ENCODE measurements at places on chromosomes 1 and 21. TPM values are rescaled to one million over a fixed set of nuclear protein-coding genes. Genes with fewer than 3 reads are reported as not detected.

DNA sequence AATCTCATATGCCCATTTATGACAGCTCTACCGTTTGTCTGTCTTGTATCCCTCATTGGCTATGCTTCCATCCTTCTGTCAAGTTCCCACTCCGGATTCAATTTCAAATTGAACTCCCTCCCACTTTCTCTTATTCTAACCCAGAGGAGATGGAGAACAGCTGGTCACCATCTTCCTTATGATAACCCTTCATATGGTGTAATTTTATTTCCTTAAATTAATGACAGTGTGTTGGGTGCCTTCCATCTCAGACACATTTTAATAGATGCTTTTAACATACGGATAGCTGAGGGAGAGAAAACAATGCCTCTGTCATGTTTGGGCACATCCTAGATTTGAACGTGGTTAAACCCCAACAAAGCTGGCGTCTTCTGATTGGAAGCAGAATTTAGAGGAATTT is 103.0 kb upstream of the PLXNA2 start:
- no peaks in the 10 kb centered on the region for H3K27me3 ChIP-seq
- H3K27ac ChIP-seq = no peak overlapping the region
- H3K36me3 ChIP-seq = no peaks in the 10 kb centered on the region
- no peak overlapping the region for H3K4me3 ChIP-seq
- H3K4me1 ChIP-seq = no peaks in the 10 kb centered on the region
- DNase-seq = no peak

SLC9C2 gene
- not detected for total RNA-seq

- no peak for DNase-seq
- no peaks in the 10 kb centered on the region for H3K36me3 ChIP-seq
- no peaks in the 10 kb centered on the region for H3K4me1 ChIP-seq
- no peaks in the 10 kb centered on the region for H3K27me3 ChIP-seq
- no peak overlapping the region for H3K27ac ChIP-seq
- H3K4me3 ChIP-seq = no peak overlapping the region
These were observed 9.5 kb downstream of the WNT9A start for GRCh38 chr1:227938276-227938675.

GPR3 gene
- 0.26 TPM for total RNA-seq

- H3K27me3 ChIP-seq = no peaks in the 10 kb centered on the region
- no peak overlapping the region for H3K27ac ChIP-seq
- DNase-seq = no peak
These were observed 54.7 kb upstream of the TRIM67 start for GRCh38 chr1:231107151-231107550.

- H3K36me3 ChIP-seq = no peaks in the 10 kb centered on the region
- no peak overlapping the region for H3K4me3 ChIP-seq
- H3K27me3 ChIP-seq = no peaks in the 10 kb centered on the region
- H3K4me1 ChIP-seq = peaks cover 13% of the 10 kb centered on the region
- DNase-seq = no peak
- H3K27ac ChIP-seq = peak overlapping the region; percentile 55
These were observed 22.1 kb downstream of the TCEA3 start for GRCh38 chr1:23402286-23403037.

DNA sequence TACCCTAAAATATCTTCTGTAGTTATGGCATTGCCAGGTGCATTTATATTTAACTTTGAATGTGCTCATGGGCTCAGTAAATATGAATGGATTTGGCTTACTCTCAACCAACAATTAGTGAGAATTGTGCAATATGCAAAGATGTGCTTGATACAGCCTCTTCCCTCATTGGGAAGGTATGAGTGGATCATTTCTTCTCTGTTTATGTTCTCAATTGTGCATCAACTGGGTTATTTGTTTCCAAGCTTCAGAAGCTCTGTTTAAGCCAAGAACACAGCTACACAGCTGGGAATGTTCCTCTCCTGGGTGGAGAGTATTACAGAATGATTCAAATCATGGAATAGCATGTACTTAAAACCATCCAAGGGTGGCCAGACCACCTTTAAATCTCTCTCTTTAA is 17.6 kb upstream of the MAP1LC3C start:
- no peak overlapping the region for H3K27ac ChIP-seq
- H3K4me1 ChIP-seq = no peaks in the 10 kb centered on the region
- no peaks in the 10 kb centered on the region for H3K27me3 ChIP-seq

GRCh38 chr21:41447356-41447755 is 21.3 kb downstream of the MX1 start:
- no peak overlapping the region for H3K27ac ChIP-seq
- no peaks in the 10 kb centered on the region for H3K36me3 ChIP-seq
- H3K27me3 ChIP-seq = no peaks in the 10 kb centered on the region
- no peaks in the 10 kb centered on the region for H3K4me1 ChIP-seq
- no peak for DNase-seq

- H3K27me3 ChIP-seq = no peaks in the 10 kb centered on the region
- DNase-seq = peak; percentile 81
- H3K4me3 ChIP-seq = no peak overlapping the region
- no peaks in the 10 kb centered on the region for H3K36me3 ChIP-seq
- H3K27ac ChIP-seq = no peak overlapping the region
These were observed 435.8 kb downstream of the MRPL39 start for GRCh38 chr21:25171438-25171837.

DNA sequence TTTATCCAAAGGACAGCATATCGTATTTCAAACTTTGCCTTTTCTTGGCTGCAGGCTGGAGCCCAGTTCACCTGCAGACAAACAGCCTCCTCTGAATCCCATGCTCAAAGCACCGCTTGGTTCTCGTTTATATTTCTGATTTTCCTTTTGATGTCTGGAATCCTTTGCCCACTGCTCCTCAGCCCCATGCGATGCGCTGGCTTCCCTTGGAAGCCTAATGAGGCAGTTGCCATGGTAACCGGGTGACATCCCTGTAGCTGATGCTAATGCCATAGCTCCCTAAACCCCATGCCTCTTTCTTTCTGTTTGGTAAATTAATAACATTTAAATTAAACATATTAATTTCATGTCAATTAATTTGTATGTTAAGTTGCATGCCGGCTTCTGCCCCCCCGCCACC is 327.1 kb downstream of the PRDM2 start:
- no peaks in the 10 kb centered on the region for H3K4me1 ChIP-seq
- no peak for DNase-seq
- no peaks in the 10 kb centered on the region for H3K36me3 ChIP-seq
- no peak overlapping the region for H3K27ac ChIP-seq
- no peaks in the 10 kb centered on the region for H3K27me3 ChIP-seq
- no peak overlapping the region for H3K4me3 ChIP-seq

DNA sequence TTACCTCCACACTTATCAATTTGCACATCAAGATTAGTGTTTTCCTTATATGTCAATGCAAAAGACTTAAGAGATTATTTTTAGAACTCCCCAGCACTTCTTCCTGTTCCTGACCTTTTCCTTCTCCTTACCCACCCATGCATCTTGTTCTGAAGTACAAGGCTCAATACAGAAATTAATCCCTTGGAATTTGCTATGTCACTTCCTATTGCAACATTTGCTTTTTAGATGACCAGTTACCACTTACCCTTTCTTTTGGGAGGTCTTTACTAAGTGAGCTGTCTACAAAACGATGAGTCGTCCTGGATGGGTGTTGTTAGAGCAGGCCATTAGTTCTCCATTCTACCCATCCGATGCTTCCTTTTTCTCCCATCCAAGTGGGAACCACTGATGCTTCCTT is 221.2 kb downstream of the FMN2 start:
- peak overlapping the region; percentile 57 for H3K27ac ChIP-seq
- no peaks in the 10 kb centered on the region for H3K27me3 ChIP-seq
- no peaks in the 10 kb centered on the region for H3K36me3 ChIP-seq
- DNase-seq = peak; percentile 86
- peaks cover 5% of the 10 kb centered on the region for H3K4me1 ChIP-seq

GRCh38 chr1:161258439-161259344 is at the start of gene PCP4L1:
PCP4L1 (plus strand) TSS chr1:161258745; CDS start chr1:161258975, 230 bp downstream.
- H3K27me3 ChIP-seq = peaks cover 37% of the 10 kb centered on the region
- no peak within 1 kb of the TSS for H3K27ac ChIP-seq

DNA sequence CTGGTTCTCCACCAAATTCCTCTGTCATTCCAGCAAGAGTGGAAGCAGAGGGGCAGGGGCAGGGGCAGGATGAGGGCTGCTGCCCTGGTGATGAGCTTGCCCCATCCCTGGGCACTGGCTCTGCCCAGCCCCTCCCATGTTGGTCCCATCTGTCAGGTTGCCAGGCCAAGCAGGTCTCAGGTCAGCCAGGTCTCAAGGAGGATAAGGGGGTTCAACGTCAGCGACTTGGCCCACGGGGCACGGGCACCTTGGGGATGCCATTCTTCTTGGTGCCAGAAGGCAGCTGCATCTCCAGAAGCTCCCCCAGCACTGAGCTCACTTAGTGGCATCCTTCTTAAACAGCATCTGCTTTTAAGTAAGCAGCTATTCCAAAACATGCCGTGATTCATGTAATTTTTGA is 133.1 kb downstream of the AJAP1 start:
- no peaks in the 10 kb centered on the region for H3K4me1 ChIP-seq
- H3K27ac ChIP-seq = no peak overlapping the region
- H3K27me3 ChIP-seq = no peaks in the 10 kb centered on the region
- no peaks in the 10 kb centered on the region for H3K36me3 ChIP-seq

DNA sequence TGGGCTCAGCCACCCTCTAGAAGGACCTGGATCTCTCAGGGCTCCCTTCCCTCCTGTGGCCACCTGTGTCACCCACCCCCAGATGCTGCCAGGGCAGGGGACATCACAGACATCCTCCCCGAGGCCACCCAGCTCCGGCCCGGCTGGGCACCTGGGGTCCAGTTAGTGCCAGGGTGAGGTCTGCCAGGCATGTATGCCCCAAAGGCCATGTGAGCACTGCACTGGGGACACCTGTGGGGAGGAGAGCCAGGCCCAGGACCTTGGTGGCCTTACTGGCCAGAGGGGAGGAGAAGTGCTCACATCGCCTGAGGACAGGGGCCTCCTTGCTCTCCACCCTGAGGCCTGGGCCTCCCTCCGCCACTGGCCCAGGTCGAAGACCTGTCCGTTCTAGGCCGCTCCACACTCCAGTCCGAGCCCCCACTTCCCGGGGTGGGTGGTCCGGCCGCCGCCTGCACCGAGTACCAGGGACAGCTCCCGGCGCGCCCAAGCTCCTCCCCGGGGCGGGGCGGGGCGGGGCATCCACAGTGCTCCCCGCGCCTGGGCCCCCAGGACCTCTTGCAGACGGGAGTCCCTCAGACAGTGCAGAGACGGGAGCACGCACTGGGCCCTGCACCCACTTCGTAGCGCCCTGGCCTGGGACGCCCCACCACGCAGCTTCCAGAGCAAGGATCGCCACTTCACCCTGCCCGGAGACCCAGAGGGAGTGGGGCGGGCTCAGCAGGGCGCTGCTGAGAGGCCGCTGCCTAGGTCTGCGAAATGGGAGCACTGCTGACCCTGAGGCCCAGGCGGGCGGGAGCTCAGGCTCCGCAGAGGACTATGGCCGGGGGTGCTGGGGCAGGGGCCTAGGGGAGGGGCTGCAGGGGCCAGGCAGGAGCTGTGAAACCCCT is 34.3 kb upstream of the CCDC27 start:
- H3K4me1 ChIP-seq = no peaks in the 10 kb centered on the region
- DNase-seq = no peak
- no peak overlapping the region for H3K4me3 ChIP-seq
- H3K36me3 ChIP-seq = no peaks in the 10 kb centered on the region
- H3K27ac ChIP-seq = no peak overlapping the region

RAB25 gene
- not detected for total RNA-seq

DNA sequence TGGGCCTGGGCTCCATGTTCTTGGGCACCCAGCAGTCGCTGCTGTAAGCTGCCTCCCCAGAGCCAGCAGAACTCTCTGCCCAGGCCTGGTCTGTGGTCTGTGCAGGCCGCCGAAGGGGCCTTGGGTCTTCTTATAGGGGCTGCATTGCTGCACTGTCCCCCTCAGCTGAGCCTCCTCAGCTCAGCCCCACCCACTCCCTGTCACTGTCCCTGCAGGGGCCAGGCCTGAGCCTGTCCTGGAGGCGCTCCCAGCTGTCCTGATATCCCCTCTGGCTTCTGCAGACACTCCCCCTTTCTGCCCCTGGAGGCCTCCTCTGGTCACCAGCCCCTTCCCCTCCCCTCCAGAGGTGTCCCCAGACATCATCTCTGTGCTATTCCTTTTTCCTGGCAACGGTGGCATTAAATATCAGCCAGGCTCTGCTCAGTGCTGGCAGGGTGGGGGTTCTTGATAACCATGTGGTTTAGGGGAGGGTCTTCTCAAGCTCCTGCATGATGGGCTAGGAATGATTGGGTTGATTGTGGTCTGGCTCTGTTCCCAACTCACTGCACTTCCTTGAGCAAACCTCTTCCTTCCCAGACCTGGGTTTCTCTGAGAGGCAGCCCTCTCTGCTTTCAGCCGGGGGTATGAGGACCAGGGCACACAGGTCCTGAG is 3.7 kb upstream of the FOXO6 start:
- peak; percentile 73 for DNase-seq
- peaks cover 2% of the 10 kb centered on the region for H3K4me1 ChIP-seq

- peak; percentile 72 for DNase-seq
- peaks cover 2% of the 10 kb centered on the region for H3K36me3 ChIP-seq
- H3K4me1 ChIP-seq = peaks cover 2% of the 10 kb centered on the region
- no peaks in the 10 kb centered on the region for H3K27me3 ChIP-seq
- H3K27ac ChIP-seq = peak overlapping the region; percentile 57
These were observed 7.7 kb downstream of the ZBTB21 start for GRCh38 chr21:42002421-42002958.

GRCh38 chr1:193113258-193113991 is 8.2 kb upstream of the GLRX2 start:
- no peaks in the 10 kb centered on the region for H3K36me3 ChIP-seq
- H3K27me3 ChIP-seq = no peaks in the 10 kb centered on the region
- no peak overlapping the region for H3K4me3 ChIP-seq
- no peak overlapping the region for H3K27ac ChIP-seq
- no peak for DNase-seq
- peaks cover 28% of the 10 kb centered on the region for H3K4me1 ChIP-seq

GBP6 gene
- under 0.01 TPM for total RNA-seq

DNA sequence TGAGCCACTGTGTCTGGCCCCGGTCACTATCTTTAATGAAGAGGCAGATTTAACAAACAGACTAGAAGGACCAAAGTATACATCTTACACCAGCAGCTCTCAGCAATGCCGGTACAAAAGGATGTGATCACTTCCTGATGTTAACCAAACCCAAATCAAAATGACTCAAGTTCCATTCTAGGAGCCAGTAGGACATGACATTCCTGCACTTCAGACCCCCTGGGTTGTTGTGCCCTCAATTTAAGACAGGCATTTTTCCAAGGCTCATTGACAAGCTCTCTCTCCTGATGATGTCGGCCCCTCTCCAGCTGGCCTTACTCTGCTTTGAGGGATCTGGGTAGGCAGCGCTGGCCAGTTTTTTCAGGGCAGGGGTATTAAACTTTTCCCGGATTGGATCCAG is 35.1 kb downstream of the YARS1 start:
- peak; percentile 50 for DNase-seq
- H3K4me3 ChIP-seq = no peak overlapping the region
- no peaks in the 10 kb centered on the region for H3K27me3 ChIP-seq
- no peak overlapping the region for H3K27ac ChIP-seq

Measured in fibroblast of lung (primary cell).